Activated CD4-positive, alpha-beta memory T cell treated with anti-CD3 and anti-CD28 coated beads for 36 hours (primary cell): ENCODE measurements at places on chromosomes 1 and 21. TPM values are rescaled to one million over a fixed set of nuclear protein-coding genes. Genes with fewer than 3 reads are reported as not detected.

DNA sequence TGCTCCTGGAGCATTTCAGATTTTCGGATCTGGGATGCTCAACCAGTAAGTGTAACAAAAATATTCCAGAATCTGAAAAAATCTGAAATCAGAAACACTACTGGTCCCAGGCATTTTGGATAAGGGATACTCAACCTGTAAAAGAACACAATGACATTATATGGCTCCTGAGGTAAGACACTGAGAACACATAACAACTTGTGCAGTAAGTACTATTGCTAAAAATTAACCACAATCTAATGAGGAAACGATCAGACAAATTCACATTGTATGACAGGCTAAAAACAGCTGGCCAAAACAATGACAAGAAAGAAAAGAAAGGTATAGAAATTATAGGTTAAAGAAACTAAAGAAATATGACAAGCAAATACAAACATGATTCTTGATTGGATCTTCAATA, 54.9 kb downstream of the LTN1 start:
- no peak for DNase-seq

GRCh38 chr21:34687065-34687464, 18.3 kb downstream of the CLIC6 start:
- DNase-seq: no peak

GRCh38 chr1:12565966-12566352, 52.1 kb downstream of the DHRS3 start:
- DNase-seq: no peak

DNA sequence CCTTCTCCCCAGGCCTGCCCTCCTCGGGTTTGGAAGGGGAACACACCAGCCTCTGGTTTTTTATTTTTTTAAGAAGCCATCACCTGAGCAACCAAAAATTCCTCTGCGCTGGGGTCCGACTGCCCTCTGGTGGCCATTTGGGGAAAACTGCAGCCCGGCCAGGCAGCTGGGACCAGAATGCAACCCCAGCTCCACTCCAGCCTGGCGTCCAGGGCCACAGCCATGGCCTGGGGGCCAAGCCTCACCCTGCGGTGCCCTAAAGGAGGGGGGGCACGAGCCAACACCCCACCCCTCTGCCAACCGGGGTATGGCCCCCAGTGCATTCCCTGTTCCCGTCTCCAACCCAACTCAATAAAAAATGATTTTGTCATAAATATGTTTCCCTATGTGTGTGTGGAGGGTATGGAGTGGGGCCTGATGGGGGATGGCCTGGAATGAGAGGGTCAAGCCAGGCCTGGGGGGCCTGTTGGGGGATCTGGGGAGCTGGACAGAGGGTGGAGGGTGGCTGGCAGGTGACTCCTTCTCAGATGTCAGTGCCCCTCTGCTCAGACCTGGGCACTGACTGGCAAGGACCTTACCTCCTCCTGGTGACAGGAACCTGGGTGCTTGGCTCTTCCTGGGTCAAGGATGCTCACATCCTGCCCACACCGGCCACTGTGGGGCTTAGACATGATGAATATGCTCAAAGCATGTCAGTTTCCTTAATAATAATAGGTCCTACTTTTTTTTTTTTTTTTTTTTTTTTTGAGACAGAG, 3.2 kb downstream of the GPR3 start:
- DNase-seq: peak; percentile 89

Gene CLCNKB
- total RNA-seq: not detected

Gene MAN1C1
- 4.8 TPM for total RNA-seq
